Fibroblast of skin of left quadriceps (primary cell): ENCODE measurements at places on chromosomes 5 and 9.
A peak's percentile ranks its signal among the peaks of the same experiment; 100 is the strongest.

- no peak for DNase-seq
Measured at GRCh38 chr9:129560881-129561306, 60.0 kb downstream of the C9orf50 start.

GRCh38 chr9:99150451-99151171 is 45.7 kb downstream of the TGFBR1 start:
- DNase-seq: no peak

DNA sequence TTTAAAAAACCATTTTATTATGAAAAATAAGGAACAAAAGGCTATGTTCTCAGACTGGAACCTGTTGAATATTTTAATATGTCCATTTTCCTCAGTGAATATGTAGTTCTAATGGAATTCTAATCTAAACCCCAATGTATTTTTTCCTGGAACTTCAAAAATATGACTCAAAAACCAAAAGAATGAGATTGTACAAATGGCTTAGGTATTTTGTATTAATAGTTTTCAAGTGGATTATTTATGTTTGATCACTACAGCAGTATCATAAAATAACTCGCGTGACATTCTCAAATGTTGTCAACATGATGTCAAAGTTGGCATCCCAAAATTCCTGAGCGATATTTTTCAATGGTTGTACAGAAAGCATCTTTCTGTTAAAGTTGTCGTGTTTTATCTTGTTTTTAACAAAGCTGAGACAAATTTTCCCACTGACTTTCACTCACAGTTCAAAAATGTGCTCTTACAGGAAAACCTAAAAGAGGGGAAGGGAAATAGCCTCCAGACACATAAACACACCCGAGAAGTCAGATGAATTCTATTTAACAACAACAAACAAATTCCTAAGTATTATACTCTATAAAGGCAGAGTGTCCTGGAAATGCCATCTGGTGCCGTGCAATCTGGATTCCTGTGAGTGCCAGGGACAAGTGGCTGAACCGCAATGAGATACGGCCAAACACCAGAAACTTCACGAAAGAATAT is 68.1 kb upstream of the TAS2R1 start:
- DNase-seq: no peak

- no peak for DNase-seq
Measured at GRCh38 chr5:135436951-135437418, 10.2 kb downstream of the DCANP1 start.

DNA sequence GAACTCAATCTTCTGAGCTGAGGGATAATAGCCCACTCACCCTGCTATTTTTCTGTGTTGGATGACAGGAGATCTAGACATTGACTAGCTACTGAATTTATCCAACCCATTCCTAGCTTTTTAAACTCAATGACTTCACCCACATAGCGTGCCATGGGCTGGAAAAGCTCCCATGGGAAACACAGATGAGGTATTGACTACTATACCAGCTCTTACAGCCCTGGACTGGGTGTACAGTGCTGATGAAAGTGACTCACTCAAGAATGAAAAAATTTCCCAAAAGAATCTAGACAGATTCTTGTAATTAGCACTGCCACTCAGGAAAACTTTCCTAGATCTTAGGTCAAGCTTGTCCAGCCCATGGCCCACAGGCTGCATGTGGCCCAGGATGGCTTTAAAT is 72.7 kb upstream of the NREP start:
- peak; percentile 73 for DNase-seq
